Frontal cortex (tissue), 4 donors: ENCODE measurements at places on chromosomes 3 and 15. TPM values are rescaled to one million over a fixed set of nuclear protein-coding genes. Genes with fewer than 3 reads are reported as not detected.

The SHC4 gene
- 5.7 TPM for total RNA-seq

The SUCNR1 gene
- total RNA-seq = 0.41 TPM

GRCh38 chr3:151107177-151107576, 21.7 kb downstream of the MED12L start:
- no peak for DNase-seq

- no peak for DNase-seq
Measured at GRCh38 chr3:134132961-134133360, 103.2 kb upstream of the SLCO2A1 start.

- DNase-seq = no peak
Measured at GRCh38 chr3:39013921-39014509, 37.7 kb downstream of the SCN11A start.

The VGLL3 gene
- total RNA-seq = 1.2 TPM

GRCh38 chr3:186814100-186814499, 7.8 kb upstream of the RFC4 start:
- no peak for DNase-seq

GRCh38 chr3:195693428-195694216, 27.2 kb upstream of the MUC20 start:
- DNase-seq = no peak

The DBR1 gene
- total RNA-seq = 41.6 TPM

DNA sequence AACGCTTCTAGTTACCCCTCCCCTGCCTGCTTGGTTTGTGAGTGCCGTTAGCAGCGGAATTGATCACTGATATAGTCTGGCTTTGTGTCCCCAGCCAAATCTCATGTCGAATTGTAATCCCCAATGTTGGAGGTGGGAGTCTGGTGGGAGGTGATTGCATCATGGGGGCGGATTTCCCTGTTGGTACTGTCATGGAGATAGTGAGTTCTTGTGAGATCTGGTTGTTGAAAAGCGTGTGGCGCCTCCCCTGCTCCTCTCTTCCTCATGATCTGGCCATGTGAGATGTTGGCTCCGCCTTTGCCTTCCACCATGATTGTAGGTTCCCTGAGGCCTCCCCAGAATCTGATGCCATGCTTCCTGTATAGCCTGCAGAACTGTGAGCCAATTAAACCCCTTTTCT, 47.3 kb upstream of the PGPEP1L start:
- no peak for DNase-seq

DNA sequence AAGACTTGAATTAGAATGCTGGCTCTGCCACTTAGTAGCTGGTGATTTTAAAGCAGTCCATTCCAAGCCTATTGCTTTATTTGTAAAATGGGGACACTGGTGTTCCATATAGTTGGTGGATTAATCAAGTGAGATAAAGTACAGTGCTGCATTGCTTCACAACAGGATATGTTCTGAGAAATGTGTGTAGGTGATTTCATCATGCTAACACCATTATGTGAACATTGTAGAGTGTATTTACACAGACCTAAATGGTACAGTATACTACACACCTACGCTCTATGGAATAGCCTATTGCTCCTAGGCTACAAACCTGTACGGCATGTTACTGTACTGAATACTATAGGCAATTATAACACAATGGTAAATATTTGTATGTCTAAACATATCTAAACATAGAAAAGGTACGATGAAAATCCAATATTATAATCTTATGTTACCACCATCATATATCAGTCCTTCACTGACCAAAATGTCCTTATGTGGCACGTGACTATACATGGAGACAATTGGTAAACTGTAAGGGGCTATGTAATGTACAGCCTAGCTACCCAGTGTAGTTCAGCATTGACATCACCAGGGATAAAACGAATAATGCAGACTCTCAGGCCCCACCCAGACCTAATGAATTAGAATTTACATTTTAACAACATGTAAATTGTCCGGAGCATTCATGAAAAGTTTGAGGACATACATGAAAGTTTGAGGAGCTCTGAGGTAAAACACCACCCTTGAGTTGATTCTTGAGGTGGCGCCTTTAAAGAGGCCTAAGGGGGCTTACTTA, 121.4 kb upstream of the BFSP2 start:
- DNase-seq = no peak

DNA sequence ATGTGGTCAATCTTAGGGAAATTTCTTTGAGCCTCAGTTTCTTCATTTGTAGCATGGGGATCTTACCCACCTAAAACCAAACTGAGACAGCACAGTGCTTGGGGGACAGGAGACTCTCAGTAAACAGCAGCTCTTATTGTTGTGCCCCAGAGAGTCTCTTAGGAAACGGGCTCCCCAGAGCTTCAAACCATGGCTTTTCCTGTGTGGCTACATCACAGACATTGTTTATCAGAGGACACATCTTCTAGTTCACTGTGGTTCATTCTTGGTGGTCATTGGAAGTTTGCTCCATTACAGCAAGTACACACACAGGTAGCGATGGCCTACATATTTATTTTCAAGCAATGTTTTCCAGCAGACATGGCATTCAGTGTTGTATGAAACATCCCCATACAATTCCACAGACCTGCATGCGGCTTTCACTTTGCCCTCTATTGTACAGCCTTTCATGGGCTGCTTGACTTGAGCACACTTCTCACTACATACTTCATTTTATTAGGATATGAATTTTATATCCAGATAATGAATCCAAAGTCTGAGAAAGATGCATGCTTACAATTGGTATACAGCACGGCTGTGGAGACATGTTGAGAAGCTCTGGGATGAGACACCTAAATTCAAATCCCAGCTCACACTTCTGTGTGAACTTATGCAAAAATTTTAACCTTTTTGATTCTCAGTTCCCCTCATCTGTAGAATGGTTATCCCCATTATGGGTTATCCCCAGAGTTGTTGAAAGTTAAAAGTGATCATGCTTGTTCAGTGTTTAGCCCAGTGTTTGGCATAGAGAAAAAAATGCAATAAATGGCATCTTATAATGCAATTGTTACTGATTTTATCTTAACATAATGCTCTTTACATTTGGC, 84.8 kb upstream of the ICE2 start:
- DNase-seq = no peak

The GOLGA8M gene
- total RNA-seq = 0.82 TPM

DNA sequence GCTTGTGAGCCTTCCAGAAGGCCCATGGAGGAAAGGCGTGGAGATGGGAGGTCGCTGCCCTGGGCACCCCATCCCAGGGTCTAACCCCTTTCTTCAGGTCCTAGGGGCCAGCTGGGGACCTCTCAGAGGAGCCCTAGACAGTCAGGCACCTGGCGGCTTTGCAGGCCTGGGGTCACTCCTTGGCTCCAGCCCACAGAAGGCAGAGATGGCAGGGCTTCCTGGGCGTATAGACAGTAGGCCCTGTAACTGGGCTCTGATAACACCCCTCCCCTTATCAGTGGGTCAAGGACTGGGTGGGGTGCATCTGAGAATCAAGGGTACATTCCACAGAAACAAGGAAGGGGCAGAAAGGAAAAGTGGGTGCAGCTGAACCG, 16.7 kb downstream of the ZDHHC19 start:
- DNase-seq = no peak

The SLC30A4 gene
- 38.7 TPM for total RNA-seq

DNA sequence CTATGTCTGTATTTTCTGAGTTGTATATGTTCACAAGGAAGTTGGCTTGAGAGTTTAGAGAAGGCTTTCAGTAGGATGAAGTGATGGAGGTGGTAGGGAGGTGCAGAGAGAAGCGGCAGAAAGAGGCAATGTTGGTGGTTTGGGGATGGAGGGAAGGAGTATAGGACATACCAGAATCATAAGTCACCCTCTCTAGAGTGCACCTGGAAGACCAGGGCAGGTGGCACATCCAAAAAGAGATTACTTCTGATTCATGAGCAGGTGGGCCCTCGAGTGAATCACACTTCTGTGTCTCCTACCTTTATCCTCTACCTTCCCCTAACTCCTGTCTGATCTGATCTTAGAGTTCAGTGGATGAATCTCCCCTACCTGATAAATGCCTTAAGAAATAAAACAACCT, 41.8 kb upstream of the MRPL3 start:
- DNase-seq = no peak

DNA sequence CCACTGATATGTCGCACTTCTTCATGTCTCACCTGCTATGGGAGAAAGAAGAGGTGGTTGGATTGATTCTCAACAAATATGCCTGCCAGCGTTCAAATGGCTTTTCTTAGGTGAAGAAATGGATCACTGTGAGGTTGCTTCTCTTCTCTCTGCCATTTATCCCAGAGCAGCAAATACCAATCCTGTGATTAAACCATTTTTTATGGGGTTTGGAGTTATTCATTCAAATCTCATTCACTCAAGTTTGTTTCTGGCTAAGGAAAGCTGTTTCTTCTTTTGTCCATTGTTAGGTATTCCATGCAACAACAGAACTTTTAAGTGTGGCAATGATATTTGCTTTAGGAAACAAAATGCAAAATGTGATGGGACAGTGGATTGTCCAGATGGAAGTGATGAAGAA, 12.2 kb upstream of the C3orf52 start:
- no peak for DNase-seq
